ENCODE measurements at places on chromosomes 5 and 9. TPM values are rescaled to one million over a fixed set of nuclear protein-coding genes. Genes with fewer than 3 reads are reported as not detected.

DNA sequence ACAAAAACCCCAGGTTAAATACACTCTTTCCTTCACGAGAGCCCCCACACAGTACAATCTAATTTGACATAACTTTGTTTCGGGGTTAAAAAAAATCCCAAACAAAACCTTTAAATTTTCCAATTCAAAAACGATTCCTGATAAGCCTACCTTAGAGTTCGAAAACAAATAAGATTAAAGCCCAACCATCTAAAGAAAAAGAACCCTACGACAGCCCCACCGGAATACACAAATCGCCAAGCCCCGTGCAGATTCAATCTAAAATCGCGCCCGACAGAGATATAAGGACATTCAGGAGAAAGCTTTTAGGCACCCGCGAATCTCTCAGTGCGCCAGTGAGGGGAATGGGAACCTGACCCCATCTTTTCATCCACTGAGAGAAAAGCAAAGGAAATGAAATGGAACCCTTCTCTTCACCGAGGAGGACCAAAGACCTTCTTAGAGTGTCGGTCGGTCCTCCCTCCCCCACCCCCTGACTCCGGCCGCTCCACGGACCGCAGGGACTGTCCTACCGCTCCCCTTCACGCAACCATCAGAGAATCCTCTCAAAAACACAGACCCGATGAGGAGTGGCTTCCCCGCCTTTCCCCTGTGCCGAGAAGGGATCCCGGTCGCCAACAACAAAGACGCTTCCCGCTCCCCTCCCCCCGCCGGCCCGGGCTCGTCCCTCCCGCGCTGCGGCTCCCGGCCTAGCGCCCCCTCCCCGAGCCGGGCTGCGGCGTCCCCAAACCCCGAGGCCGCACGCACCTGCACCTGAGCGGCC, 925 bp downstream of the ABHD17B start:
- DNase-seq, result peak; percentile 28
- peak overlapping the region; percentile 93 for H3K4me3 ChIP-seq
- H3K27ac ChIP-seq, result peak overlapping the region; percentile 88
- no peaks in the 10 kb centered on the region for H3K36me3 ChIP-seq
- peaks cover 4% of the 10 kb centered on the region for H3K4me1 ChIP-seq

CATSPER3 gene
- total RNA-seq, result under 0.01 TPM

- H3K4me1 ChIP-seq, result peaks cover 26% of the 10 kb centered on the region
- peak; percentile 83 for DNase-seq
- H3K27ac ChIP-seq, result no peak overlapping the region
These were observed 56.7 kb downstream of the ARHGAP26 start for GRCh38 chr5:142826741-142827492.

GRCh38 chr5:79575996-79576395, 36.2 kb upstream of the TENT2 start:
- H3K4me3 ChIP-seq, result no peak overlapping the region
- no peak for DNase-seq
- no peaks in the 10 kb centered on the region for H3K4me1 ChIP-seq
- H3K27ac ChIP-seq, result no peak overlapping the region

- H3K36me3 ChIP-seq, result no peaks in the 10 kb centered on the region
- H3K27me3 ChIP-seq, result no peaks in the 10 kb centered on the region
- DNase-seq, result no peak
These were observed 20.8 kb downstream of the C9orf152 start for GRCh38 chr9:110187126-110187525.

POLR3G gene
- 4.9 TPM for total RNA-seq

RETREG1 gene
- 0.51 TPM for total RNA-seq

GRCh38 chr9:133707763-133708245, 30.3 kb downstream of the SARDH start:
- H3K4me3 ChIP-seq, result no peak overlapping the region
- H3K27me3 ChIP-seq, result no peaks in the 10 kb centered on the region
- DNase-seq, result no peak
- H3K4me1 ChIP-seq, result peaks cover 16% of the 10 kb centered on the region
- no peak overlapping the region for H3K27ac ChIP-seq
- no peaks in the 10 kb centered on the region for H3K36me3 ChIP-seq

GRCh38 chr9:107945493-107945892, 455.9 kb upstream of the KLF4 start:
- no peaks in the 10 kb centered on the region for H3K36me3 ChIP-seq
- DNase-seq, result no peak
- no peak overlapping the region for H3K4me3 ChIP-seq
- no peaks in the 10 kb centered on the region for H3K27me3 ChIP-seq
- H3K4me1 ChIP-seq, result no peaks in the 10 kb centered on the region

GRCh38 chr9:2568689-2569088, 52.9 kb upstream of the VLDLR start:
- H3K27me3 ChIP-seq, result no peaks in the 10 kb centered on the region
- no peak for DNase-seq
- H3K4me3 ChIP-seq, result no peak overlapping the region
- no peak overlapping the region for H3K27ac ChIP-seq

All from fibroblast of lung (primary cell).